NCI-H187 (cell line): ENCODE measurements at places on chromosomes 7 and 10.

GRCh38 chr10:125859128-125859817 is 21.8 kb downstream of the DHX32 start:
- no peak for DNase-seq

DNA sequence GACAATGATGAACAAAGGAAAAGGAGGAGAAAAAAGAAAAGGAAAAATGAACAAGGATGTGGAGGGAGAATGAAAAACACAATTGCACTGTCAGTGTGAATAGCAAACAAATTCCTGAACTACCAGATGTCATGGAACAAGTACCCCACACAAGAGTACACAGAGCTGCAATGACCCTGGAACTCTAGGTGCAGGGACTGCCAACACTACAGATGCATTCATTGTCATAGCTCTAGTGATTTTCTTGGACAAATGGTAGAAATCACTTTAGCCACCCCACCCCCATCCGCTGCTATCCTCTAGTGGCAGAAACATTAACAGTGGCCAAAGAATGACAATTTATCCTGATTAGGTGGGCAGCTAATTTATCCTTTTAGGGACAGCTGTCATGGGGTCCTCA is 3.1 kb downstream of the RNF133 start:
- DNase-seq = no peak

GRCh38 chr7:13920053-13920697 is 69.3 kb downstream of the ETV1 start:
- DNase-seq = peak; percentile 68

- no peak for DNase-seq
Measured at GRCh38 chr10:121080281-121080891, 229.2 kb downstream of the WDR11 start.

DNA sequence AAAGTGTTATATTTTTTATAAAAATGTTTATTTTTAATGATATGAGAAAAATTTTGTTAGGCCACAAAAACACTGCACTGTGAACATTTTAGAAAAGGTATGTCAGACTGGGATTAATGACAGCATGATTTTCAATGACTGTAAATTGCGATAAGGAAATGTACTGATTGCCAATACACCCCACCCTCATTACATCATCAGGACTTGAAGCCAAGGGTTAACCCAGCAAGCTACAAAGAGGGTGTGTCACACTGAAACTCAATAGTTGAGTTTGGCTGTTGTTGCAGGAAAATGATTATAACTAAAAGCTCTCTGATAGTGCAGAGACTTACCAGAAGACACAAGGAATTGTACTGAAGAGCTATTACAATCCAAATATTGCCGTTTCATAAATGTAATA is 64.8 kb upstream of the CAPZA2 start:
- no peak for DNase-seq

DNA sequence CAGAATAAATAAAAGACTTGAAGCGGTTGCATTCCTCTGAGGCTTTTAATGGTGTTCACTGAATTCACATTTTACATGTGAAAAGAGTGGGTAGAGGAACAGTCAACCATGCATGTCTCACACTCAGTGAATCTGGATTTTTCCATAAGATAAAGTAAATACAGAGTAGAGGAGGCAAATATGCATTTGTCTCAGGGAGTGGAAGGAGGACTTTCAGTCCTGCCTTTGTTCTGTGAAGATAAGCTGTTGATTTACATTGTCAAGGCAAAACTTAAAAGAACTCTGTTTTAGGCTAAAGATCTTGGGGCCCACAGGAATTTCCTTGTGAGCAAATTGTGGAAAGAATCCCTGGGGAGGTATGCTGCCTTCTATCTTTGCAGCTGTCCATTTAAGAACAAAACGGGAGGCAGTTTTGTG is 825.3 kb upstream of the MBL2 start:
- DNase-seq = no peak

- DNase-seq = no peak
Measured at GRCh38 chr7:99004781-99005500, 126.6 kb downstream of the TRRAP start.
